ENCODE measurements at places on chromosomes 7 and 10. TPM values are rescaled to one million over a fixed set of nuclear protein-coding genes. Genes with fewer than 3 reads are reported as not detected.

- H3K27ac ChIP-seq, result no peak overlapping the region
- peaks cover 10% of the 10 kb centered on the region for H3K4me1 ChIP-seq
- H3K4me3 ChIP-seq, result no peak overlapping the region
- no peaks in the 10 kb centered on the region for H3K27me3 ChIP-seq
- peaks cover 42% of the 10 kb centered on the region for H3K36me3 ChIP-seq
- no peak for DNase-seq
Observed at GRCh38 chr10:873020-873419, 58.5 kb downstream of the LARP4B start.

DNA sequence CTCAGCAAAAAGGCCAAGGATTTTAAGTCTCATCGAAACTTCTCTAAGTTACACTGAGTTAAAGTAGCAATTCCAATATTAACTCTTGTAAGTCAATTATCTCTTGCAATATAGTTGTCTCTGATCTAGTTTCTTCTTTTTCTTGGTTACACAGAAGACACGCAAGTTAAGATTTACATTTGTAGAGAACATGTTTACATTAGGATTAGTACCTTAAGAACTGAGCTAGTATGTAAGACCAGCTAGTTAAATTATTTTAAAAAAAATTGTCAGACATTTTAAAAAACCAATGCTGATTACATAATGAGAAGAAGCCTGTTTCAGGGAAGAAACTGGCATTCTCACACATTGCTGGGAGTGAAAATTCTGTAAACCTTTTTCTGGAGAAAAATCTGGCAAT is 31.4 kb downstream of the FRA10AC1 start:
- no peaks in the 10 kb centered on the region for H3K4me1 ChIP-seq
- H3K36me3 ChIP-seq, result peaks cover 8% of the 10 kb centered on the region
- no peak for DNase-seq
- H3K4me3 ChIP-seq, result no peak overlapping the region
- H3K27ac ChIP-seq, result no peak overlapping the region

DNA sequence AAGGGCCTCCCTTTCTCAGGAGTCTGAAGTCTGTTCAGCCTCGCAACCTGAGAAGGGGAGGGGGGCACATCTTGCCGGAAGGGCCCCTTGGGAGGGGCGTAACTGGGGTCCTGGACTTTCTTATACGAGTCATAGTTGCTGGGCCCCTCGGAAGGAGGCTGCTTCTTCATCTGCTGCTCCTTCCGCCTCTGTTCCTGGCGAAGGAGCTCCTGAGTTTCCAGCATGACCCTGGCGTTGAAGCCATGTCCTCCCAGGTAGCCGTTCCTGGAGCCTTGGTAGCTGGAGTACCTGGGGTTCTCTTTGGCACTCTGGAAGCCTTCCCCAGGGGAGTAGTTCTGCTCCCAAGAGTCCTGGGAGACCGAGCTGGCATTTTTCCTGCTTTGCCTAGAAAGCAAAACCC is 703.9 kb downstream of the PARD3 start:
- no peaks in the 10 kb centered on the region for H3K27me3 ChIP-seq
- H3K27ac ChIP-seq, result no peak overlapping the region
- H3K36me3 ChIP-seq, result no peaks in the 10 kb centered on the region

DNA sequence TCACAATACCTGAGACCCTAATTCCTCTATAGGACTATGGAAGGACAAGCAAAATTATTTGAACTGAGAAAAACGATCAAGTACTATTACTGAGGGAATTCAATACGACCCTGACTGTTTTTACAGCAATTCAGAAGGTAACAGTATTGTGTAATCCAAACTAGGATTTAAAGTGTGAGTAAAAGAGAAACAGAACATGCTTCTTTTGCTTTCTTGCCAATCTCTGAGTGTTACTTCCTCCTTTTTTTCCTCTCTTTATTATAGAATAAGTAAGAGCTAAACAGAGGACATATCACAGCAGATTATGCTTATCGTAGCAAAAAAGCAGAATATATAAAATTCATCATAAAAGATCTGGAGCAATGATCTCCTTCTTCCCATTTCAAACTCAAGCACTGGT is 292.1 kb downstream of the THSD7A start:
- H3K27ac ChIP-seq, result no peak overlapping the region
- H3K27me3 ChIP-seq, result no peaks in the 10 kb centered on the region
- H3K4me3 ChIP-seq, result no peak overlapping the region
- H3K36me3 ChIP-seq, result no peaks in the 10 kb centered on the region

DNA sequence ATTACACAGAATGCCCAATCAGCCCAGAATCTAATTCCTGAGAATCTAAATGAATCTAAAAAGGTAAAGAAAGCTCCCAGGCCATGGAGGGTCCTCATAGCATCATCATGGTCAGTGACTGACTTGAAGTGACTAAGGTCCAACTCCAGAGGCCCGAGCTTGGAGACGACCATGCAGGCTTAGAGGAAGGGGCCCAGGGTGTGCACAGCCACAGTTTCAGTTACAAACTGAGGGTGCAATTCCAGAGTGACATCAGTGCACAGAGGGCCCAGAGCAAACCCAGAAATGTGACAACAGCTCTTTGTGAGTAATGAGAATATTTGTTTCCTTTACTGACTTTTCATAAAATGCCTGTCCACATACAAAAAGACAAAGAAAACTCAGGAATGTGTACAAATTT is 170.0 kb downstream of the TNS3 start:
- H3K4me1 ChIP-seq, result no peaks in the 10 kb centered on the region
- no peak for DNase-seq
- no peaks in the 10 kb centered on the region for H3K36me3 ChIP-seq

Gene TMEM176A
- total RNA-seq, result not detected

Gene CRYGN
- total RNA-seq, result 0.16 TPM

GRCh38 chr10:61830072-61830845 is 71.2 kb upstream of the ARID5B start:
- H3K36me3 ChIP-seq, result no peaks in the 10 kb centered on the region
- peaks cover 2% of the 10 kb centered on the region for H3K4me1 ChIP-seq
- H3K4me3 ChIP-seq, result no peak overlapping the region
- H3K27me3 ChIP-seq, result peaks cover 3% of the 10 kb centered on the region

Gene CYP3A7
- not detected for total RNA-seq

DNA sequence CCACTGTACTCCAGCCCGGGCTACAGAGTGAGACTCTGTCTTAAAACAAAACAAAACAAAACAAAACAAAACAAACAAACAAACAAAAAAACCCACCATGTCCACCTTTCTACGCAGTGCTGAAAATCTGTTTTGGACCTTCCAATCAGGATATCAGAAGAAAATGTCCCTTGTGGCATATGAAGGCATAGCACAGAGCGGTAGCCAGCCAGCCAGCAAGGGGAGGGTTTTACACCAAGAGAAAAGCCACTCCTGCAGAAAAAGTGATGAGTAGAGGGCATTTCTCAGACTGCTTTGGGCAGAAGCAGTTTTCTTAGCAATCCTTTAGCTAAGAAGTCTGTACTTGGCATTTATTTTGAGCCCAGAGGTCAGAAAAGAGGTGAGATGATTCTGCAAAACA is 612.2 kb downstream of the TYW1 start:
- H3K4me3 ChIP-seq, result no peak overlapping the region
- no peak overlapping the region for H3K27ac ChIP-seq
- H3K27me3 ChIP-seq, result no peaks in the 10 kb centered on the region
- no peaks in the 10 kb centered on the region for H3K4me1 ChIP-seq
- no peak for DNase-seq

Gene SLC29A3
- 3.3 TPM for total RNA-seq

DNA sequence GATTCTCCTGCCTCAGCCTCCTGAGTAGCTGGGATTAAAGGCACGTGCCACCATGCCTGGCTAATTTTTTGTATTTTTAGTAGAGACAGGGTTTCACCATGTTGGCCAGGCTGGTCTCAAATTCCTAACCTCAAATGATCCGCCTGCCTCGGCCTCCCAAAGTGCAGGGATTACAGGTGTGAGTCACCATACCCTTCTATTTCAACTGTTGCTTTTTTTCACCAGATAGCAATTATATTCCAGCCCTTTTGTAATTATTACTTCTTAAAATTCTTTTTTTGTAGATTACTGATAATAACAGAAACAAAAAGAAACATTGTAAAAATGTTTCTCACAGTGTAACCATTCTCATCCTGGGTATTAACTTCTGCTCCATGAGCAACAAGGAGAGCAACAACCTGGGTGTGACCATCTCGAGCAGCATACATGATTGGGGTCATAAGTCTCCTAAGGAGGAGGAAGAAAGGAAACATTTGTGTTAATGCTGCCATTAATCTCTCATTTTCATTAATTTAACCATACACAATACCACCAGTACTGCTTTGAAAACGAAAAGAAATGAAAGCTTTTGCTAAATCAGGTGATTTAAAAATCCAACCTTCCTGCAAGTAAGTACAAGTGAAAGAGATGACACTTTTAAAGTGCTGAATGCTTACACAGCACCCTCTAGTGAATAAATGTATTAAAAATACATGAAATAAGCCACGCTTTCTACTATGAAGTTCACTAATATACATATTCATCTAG is 41.8 kb downstream of the ASZ1 start:
- H3K27ac ChIP-seq, result no peak overlapping the region
- H3K4me3 ChIP-seq, result no peak overlapping the region
- DNase-seq, result no peak
- no peaks in the 10 kb centered on the region for H3K27me3 ChIP-seq
- no peaks in the 10 kb centered on the region for H3K4me1 ChIP-seq

DNA sequence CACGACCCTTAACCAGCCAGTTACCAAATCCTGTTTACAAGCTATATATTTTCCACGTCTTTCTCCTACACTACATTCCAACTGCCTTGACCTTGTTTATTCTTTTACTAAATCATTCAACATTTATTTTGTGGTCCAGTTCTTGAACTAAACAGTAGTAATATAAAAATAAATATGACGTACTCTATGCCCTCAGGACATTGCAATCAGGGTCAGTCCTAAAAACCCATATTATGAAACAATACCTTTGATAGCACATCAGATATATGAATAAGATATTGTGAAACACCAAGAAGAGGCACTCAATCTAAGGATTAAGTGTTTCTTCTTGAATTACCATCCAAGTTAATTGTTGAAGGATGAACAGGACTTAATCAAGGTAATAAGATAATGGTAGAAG is 52.5 kb upstream of the WNT16 start:
- peaks cover 31% of the 10 kb centered on the region for H3K27me3 ChIP-seq
- no peak for DNase-seq
- no peak overlapping the region for H3K27ac ChIP-seq
- H3K36me3 ChIP-seq, result no peaks in the 10 kb centered on the region
- peaks cover 26% of the 10 kb centered on the region for H3K4me1 ChIP-seq
- no peak overlapping the region for H3K4me3 ChIP-seq

Measured in activated CD8-positive, alpha-beta T cell treated with anti-CD3 and anti-CD28 coated beads for 36 hours (primary cell).